ENCODE measurements at places on chromosomes 1 and 21. TPM values are rescaled to one million over a fixed set of nuclear protein-coding genes. Genes with fewer than 3 reads are reported as not detected.

The TNFRSF9 gene
- total RNA-seq: not detected

- no peak for DNase-seq
Measured at GRCh38 chr1:7150724-7151280, 365.5 kb downstream of the CAMTA1 start.

The LRRC39 gene
- 166 TPM for total RNA-seq

The LRRN2 gene
- total RNA-seq: 1.4 TPM

The FCAMR gene
- total RNA-seq: not detected

- peak; percentile 66 for DNase-seq
Measured at GRCh38 chr1:111747282-111747734, 8.1 kb upstream of the INKA2 start.

DNA sequence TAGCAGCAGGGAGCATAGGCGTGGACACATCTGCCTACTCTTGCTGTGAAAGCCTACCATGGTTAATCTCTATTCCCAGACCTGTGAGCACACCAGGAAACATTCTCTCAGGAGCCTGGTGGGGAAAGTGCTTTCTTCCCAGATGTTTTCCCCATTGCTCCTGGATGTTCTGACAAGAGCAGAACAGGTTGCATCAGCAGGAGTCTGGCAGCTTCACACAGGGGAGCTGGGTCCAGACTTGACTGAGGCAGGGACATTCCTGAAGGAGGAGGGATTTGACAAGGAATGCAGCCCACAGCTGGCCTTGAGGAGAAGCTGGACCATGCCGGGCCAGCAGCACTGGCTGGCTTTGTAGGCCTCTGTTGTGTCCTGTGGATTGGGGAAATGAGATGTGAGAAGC, 21.0 kb upstream of the ARTN start:
- no peak for DNase-seq

GRCh38 chr1:198606020-198606438, 32.8 kb upstream of the PTPRC start:
- no peak for DNase-seq

The GMEB1 gene
- total RNA-seq: 5.5 TPM

The SLC1A7 gene
- not detected for total RNA-seq

The KCNT2 gene
- total RNA-seq: 0.69 TPM

The DAB1 gene
- 2.3 TPM for total RNA-seq

DNA sequence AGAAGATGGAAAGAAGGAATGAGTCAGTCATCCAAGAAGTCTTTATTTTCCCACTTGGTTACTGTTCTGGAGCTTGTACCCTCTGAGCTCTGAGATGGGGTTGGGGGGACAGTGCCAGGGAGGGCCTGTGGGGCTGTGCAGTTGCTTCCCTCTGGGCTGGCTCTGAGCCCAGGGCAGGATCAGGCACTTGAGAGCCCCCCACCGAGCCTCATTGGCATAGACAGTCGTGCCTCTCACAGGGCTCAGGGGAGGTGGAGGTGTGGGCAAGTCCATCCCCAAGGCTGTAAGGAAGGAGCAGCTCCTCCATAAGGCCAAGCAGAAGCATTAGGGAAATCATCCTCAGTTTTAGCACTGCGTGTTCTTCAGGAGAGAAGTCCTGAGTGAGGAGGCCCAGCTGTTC, 2.5 kb upstream of the ARL8A start:
- no peak for DNase-seq

DNA sequence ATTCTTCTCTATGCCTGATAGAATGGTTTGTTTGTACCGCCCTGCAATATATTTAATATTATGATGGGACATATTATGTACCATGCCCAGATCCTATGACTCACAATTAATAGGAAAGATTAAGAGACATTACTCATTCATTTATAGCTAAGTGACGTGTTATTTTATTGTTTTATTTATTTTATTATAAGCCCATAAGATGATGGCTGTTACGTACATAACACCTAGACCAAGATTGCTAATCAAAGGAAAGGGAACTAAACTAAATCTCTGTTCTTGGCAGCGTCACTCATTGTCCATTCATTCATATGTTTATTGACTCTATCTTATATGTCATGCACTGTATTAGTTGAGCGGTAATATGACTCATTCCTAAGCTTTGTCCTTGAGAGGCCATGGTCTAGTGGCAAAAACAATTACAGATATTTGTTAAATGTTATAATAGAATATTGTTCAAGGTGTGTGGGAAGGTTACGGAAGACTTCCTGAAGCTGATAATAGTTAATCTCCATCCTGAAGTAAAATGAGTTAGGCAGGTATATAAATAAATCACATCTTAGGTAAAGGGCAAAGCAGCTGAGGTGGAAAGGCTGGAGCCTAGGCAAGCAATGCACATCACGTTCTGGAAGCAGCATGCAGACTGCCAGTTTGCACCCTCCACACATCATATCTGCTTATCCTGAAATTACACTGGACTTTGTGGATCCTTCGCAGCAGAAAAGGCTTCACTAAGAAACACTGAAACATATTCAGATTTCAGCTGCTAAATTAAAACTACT, 16.6 kb upstream of the CD55 start:
- no peak for DNase-seq

- peak; percentile 76 for DNase-seq
Measured at GRCh38 chr1:168613691-168614231, 37.4 kb downstream of the XCL1 start.

- no peak for DNase-seq
Measured at GRCh38 chr1:151147132-151147503, 687 bp upstream of the SEMA6C start.

DNA sequence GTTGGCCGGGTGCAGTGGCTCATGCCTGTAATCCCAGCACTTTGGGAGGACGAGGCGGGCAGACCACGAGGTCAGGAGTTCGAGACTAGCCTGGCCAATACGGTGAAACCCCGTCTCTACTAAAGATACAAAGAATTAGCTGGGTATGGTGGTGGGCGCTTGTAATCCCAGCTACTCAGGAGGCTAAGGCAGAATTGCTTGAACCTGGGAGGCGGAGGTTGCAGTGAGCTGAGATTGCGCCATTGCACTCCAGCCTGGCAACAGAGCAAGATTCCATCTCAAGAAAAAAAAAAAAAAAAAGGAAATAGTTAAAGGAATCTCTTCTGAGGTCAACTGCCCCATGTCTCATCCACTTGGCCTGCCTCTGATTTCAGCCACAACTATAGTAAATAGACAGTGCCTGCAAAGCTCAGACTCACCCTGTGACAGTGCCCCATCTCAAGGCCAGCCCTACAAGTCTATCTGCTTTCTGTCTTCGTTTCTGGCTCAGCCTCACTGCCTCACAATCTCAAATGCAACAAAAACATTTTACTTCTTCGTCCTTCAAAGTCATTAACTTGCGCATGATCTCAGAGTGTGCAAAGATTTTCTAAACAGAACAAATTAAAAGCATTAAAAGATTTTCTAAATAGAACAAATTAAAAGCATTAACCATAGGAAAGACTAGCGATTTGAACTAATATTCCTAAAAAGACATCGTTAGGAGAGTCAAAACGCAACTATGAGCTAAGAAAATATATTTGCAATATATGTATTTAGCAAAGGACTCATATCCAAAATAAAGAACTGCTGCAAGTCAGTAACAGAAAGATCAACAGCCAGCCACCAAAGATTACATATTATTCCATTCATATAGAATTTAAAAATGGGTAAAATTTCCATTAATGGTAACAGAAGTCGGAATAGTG, 65.0 kb upstream of the PRDX6 start:
- no peak for DNase-seq

DNA sequence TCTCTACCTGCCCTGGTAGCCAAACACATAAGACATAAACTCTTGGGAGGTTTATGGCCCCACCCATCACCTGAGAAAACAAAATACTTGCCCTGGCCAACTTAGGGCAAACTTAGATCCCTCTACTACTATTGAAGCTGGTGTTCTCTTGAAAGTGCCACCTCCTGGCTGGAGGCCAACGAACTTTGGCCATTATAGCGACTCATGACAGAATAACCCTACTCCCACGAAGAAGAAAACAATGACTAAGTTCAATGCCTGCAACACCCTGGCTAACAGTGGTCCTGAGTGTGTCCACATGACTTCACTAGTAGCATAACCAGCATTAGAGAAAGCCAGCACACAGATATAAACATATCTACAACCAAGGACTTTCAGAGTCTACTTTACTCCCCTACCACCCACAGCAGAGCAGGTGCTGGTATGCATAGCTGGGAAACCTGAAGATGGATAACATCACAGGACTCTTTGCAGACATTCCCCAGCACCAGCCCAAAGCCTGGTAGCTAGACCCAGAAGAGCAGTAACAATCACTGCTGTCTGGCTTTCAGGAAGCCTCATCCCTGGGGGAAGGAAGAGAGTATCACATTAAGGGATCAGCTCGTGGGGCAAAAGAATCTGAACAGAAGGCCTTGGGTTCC, 81.0 kb downstream of the SLC30A10 start:
- DNase-seq: no peak

GRCh38 chr1:173020138-173020750, 30.5 kb downstream of the TNFSF18 start:
- no peak for DNase-seq

The AMPD1 gene
- total RNA-seq: not detected

GRCh38 chr21:44433791-44434567, 21.3 kb upstream of the LRRC3 start:
- DNase-seq: no peak

DNA sequence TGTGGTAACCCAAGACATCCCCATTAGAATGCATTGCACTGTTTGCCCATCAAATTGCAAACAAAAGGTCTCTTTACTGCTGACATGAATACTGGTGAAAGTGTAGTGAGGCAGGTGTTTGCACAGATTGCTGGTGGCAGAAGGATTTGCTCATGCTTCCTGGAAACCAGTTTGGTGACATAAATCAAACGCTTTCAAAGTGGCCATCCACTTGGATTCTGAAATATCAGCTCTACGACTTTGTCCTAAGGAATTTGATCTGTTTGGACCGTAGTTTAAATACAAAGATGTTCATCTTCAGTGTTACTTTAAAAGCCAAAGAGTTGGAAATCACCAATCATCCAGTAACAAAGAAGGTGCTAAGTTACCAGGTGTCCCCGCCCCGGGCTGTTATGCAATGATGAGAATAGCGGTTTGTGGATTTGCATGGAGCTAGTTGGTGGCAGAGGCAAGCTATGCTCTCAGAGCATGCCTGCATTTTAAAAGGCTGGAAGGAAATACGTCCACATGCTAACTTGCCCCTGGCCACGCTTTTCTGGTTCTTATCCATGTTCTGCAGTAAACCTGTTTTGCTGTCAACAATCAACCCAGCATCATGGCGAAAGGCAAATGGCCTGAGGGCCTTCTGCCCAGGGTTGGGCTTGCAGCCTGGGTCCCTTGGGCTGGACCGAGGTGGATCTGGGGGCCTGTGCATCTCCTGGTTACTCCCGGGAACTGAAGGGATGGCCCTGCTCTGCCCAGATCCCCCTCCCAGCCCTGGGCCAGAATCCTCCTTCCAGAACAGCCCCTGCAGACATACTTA, 49.2 kb downstream of the UMODL1 start:
- DNase-seq: no peak

GRCh38 chr1:21267191-21268077, 22.8 kb downstream of the ECE1 start:
- DNase-seq: peak; percentile 10

DNA sequence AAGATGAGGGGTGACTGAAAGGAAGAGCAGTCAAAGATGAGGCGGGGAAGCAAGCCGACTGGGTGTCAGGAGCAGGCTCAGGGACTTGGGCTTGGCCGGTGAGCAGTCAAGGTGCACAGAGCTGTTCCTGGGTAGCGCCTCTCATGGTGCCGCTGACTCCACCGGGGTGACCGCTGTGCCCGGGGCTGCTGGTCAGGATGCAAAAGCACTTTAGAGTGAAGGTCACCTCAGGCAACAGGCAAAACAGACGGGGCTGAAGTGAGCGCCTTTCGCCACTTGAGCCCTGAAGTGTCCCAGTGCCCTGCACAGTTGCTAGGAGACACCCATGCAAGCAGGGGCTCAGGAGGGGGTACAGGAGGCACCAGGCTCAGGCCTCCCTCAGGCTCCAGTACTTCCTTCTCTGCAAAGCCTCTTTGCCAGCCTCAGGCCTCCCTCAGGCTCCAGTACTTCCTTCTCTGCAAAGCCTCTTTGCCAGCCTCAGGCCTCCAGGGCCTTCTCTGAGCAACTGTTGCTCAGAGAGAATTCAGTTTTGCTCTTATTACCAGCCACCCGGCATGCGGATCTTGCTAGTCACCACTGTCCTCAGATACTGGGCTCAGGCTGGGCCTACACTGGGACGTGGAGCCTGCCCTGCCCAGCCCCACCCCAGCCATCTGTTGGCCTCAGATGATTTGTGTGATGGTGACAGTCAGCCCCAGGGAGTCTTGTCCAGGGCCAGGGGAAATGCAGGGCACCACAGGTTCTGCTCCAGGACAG, 99.7 kb upstream of the IRF2BP2 start:
- peak; percentile 78 for DNase-seq

DNA sequence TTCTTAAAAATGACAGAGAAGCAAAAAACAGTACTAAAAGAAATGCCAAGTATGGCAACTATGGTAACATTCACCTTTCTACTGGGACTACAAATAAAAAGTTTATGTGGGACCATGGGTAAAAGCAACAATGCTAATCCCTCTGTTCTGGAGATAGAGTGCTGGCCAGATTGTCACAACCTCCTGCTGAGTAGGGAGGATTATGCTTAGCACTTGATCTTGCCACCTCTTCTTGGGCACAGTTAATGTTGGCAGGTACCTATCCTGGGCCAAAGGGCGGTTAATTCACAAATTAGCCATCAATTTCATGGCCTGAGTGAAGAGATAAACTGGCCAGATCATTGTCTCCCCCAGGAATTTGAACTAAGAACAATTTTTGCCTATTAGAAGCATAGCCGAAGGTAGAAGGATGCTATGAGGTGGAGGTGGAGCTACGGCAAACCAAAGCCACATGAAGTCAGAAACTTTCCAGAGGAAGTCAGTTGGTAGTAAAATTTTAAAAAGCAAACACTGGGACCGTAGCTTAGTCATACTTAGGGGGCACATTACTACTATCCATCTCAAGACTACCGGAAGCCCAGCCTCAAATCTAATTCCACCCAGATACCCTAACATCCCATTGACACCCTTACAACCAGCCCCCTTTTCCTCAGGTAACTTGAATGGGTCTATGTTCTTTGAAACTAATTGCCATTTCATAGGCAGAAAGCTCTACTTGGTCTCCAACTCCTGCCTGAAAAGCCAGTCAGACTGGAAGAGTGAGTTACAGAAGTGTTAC, 2.7 kb downstream of the SCYL3 start:
- no peak for DNase-seq

GRCh38 chr1:247277191-247277590, 21.3 kb downstream of the VN1R5 start:
- DNase-seq: no peak

DNA sequence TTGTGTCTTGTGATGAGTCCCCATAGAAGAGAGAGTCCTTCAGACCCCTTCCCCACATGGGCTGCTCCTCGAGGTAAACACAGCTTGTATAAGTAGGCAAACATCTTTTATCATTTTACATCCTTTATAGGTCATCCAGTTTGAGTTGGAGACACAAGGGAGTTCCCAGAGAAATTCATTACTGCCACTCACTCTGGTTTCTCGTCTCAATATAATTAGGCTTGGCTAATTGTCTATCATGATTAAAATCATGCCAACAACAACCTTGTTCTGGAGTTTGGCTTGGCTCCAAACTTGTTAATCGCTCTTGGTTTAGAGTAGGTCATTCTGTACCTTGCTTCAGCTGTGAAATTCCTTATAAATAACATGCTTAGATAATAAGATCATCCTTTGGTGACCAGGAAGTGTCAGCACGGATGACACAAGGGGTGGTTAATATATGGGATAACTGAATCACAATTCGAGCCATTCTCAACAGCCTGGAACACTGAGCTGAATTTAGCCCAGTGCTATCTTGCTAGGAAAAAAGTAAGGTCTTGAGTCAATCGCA, 70.7 kb upstream of the DAB1 start:
- DNase-seq: no peak

The OR2L3 gene
- not detected for total RNA-seq

The B3GALT2 gene
- total RNA-seq: 64.7 TPM

The TSSK3 gene
- total RNA-seq: 1.9 TPM

The NTMT2 gene
- total RNA-seq: 2.0 TPM

All from heart left ventricle (tissue), 16 donors.